ENCODE measurements at places on chromosomes 12 and 14.

DNA sequence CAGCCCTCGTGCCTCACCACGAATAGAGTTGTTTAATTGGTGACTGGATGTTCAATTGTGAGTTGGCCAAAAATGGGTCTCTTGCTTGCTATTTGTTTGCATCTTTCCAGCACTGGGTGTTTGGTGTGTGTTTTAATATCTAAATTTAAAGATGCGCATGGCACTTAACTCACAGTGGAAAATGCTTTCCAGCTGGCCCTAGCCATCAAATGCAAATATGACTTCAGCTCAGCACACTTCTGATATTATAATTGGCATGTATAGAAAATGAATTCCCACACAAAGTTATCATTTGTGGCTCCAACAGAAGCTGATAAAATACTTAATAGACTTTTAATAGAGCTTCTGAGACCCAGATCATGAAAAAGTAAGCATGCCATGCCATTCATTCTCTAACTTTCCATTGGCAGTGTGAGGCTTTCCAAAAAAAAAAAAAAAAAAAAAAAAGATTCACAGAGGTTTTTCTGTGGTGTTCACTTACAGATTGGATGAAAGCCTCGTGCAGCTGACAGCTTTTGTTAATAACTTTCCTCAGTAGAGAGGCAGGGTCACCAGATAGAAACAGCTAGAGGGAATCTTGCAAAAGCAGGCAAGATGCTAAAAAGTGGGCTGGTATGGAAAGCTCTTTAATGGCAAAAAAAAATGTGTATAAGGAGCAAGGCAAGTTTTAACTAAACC lies 425.2 kb downstream of the GALC start:
- peak; percentile 70 for DNase-seq

DNA sequence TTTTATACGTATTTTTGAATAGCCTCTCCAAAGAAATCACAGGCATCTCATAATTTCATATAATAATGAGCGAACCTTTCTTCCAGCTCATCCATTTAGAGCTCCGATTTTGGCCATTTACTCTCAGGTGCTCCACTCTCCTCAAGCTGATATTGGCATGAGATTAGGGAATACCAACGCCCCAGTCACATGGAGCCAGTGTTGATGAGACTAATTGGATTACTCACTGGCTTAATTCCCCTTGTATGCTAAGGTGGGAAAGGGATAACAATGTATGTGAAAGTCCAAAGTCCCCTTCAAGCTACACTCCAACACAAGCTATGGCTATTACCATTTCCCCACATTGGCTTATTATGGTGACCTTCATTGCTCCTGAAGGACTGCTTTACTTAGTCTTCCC lies 76.6 kb upstream of the NAV3 start:
- no peak for DNase-seq

- DNase-seq = no peak
Measured at GRCh38 chr14:62189698-62190097, 427.5 kb downstream of the SNAPC1 start.

- DNase-seq = no peak
Measured at GRCh38 chr12:19002216-19002615, 127.3 kb upstream of the PLEKHA5 start.

GRCh38 chr14:30874120-30874998 lies at the start of gene COCH:
Gene COCH, plus strand, starts transcription at chr14:30874559. Its CDS starts 380 bp downstream, at chr14:30874939.
- peak; percentile 79 for DNase-seq
